ENCODE measurements at places on chromosomes 16 and 17.

DNA sequence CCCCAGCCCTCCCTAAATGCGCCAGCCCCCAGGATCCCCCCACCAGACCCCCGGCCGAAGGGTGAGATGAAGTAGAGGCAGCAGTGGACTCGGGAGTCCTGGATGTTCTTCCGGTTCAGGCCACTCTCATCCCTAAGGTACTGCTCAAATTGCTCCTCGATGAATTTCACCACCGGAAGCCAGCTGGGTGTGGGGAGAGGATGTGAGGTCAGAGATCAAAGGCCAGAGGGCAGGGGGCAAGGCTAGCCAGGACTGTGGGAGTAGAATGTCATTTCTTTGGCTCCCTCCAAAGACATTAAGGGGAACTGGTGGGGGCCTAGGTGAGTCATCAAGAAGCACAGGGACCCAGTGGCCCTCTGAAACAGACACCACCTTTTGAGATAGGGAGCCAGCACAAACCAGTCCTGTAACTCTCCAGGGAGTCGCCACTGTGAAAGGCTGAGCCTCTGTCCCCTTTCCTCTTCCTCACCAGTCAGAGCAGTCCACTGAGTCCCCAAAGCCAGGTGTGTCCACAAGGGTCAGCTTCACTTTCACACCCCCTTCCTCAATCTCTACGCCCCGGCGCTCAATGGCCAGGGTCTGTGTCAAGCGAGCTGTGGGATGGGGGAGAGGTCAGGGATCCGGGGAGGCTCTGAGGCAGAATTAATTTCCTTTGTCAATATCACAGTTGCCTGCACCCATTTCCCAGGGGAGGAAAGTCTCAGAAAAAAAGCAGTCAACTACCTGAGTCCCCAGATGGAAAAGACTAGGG, 895 bp downstream of the SEPTIN1 start:
- DNase-seq = no peak

DNA sequence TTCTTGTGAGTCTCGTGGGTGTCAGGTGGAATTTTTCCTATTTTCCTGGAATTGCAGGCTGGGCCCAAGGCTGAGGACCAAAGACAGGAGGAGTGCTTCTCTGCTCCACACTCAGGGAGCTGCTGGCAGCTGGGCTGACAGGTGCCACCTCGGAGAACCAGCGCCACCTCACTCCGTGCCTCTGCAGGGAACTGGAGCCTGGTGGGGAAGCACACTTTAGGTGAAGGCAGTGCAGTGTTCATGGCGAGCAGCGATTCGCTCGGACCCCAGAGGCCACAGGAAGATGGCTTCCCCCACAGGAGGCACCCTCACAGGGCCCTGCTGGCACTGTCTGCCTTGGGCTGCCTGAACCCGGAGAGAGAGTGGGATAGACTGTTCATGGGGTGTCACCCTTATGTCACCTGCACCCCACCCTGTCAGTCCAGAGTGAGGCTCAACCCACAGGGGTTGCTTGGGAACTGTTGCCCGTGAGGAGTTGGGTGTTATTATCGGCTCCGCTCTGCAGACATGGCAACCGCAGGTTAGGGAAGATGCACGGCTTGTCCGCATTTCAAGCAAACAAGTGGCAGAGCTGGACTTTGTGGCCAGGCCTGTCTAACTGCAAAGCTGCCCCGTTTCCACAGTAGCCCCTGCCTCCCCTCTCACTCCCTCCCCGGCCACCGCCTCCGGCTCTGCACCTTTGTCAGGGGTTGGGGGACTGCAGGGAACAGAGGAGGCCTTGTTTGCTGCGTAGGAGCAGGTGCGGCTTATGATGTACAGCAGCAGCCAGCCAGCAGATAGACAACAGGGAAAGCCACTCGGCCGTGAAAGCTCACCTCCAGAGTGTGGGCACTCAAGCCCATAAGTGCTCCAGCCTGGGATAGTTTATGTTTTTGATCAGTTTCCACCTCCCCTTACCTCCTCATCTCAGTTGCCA, 15.5 kb downstream of the TBC1D24 start:
- DNase-seq = no peak

DNA sequence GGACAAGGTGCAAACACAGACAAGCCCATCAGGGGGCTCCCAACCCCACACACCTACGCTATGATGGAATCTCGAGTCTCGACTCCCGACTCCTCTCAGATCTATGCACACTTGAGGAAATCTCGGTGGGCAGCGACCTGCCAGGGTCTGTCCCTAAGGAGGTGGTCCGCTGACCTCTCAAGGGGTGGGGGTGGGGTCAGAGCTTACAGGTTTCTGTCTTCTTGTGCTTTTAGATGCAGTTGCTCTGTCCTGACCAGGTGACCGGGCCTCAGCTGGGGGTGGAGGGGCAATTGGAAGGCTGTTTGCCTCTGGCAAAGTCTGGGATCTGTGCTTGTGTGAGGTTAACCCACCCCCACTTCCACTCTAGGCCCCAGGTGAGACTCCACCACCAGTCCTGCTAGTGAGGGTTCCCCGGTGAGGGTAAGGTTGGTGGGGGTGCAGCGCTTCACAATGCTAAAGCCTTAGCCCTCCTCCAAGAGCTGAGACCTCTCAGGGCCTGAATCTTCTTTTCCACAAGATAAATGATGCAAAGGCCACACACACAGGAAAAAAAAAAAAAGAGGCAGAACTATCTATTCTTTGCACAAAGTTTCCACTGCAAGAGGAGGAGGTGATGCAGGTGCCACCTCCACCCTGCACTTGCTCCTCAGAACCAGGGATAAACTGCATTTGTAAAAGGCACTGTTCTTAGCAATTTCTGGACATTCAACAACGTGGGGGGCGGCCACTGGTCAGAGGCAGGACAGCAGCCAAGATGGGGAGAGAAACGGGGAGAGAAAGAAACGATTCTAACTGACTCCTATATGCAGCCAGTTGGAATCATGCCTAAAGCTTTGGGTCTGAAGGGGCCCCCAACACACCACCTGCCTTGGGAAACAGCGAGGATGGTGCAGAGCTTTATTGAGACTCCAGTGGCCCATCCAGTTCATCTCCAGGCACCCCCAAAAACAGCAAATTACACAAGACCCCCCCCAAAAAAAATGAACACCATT, 4.1 kb downstream of the CISD3 start:
- no peak for DNase-seq

DNA sequence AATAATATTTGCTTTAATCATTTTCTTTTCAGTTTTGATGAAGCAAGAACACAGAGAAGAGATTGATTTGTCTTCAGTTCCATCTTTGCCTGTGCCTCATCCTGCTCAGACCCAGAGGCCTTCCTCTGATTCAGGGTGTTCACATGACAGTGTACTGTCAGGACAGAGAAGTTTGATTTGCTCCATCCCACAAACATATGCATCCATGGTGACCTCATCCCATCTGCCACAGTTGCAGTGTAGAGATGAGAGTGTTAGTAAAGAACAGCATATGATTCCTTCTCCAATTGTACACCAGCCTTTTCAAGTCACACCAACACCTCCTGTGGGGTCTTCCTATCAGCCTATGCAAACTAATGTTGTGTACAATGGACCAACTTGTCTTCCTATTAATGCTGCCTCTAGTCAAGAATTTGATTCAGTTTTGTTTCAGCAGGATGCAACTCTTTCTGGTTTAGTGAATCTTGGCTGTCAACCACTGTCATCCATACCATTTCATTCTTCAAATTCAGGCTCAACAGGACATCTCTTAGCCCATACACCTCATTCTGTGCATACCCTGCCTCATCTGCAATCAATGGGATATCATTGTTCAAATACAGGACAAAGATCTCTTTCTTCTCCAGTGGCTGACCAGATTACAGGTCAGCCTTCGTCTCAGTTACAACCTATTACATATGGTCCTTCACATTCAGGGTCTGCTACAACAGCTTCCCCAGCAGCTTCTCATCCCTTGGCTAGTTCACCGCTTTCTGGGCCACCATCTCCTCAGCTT, 45.0 kb downstream of the ESRP2 start:
- no peak for DNase-seq

DNA sequence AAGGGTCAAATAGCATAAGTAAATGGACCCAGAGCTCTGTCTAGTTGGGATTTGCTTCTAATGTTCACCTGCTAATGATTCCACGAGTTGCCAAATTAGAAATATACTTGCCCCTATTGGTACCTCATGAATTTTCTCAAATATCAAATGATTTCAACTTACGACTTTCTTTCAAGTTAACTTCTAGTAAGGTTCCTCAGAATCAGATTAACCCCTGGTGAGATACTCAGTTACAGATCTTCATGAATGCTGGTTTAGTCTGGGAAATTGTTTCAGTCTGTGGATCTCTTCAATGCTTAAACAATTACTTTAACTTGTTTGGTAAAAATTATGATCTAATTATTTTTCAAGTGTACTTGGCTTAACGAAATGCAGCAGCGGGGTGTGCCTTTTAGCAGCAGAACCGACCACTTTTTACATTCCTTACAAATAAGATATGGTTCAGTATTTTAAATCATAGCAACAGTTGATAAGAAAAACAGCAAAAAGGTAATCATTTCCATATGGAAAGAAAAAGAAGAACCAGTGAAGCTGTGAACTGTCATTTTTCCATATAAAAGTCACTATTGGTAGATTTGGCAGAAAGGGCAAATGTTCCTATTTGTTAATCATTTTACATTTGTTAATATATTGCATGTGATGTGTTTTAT, 34.5 kb downstream of the TUBD1 start:
- no peak for DNase-seq

- DNase-seq = no peak
These were observed 12.4 kb downstream of the SLC47A2 start for GRCh38 chr17:19703828-19704613.

DNA sequence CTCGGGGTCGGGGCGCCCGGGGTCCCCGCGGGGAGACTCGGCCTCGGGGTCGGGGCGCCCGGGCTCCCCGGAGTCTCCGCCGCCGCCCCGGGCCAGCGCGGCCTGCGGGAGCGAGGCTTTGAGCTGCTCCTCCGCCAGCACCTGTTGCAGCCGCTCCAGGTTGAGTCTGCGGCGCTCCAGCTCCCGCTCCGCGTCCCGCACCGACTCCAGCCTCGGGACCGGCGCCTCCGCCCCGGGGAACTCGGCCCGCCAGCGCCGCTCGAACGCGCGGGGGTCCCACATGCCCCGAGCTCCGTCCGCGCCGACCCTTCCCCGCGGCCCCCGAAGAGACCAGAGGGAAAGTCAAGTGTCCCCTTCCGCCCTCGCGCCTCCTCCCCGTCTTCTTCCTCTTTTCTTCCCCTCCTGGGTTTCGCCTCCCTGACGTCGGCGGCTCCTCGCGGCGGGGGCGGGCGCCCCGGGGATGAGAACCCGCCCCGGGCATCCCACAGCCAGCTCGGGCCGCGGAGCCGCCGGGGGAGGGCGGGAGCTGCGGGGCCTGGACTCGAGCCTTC, 40.8 kb upstream of the BHLHA9 start:
- no peak for DNase-seq

- no peak for DNase-seq
These were observed 61.4 kb downstream of the ZNF18 start for GRCh38 chr17:11935734-11936406.

DNA sequence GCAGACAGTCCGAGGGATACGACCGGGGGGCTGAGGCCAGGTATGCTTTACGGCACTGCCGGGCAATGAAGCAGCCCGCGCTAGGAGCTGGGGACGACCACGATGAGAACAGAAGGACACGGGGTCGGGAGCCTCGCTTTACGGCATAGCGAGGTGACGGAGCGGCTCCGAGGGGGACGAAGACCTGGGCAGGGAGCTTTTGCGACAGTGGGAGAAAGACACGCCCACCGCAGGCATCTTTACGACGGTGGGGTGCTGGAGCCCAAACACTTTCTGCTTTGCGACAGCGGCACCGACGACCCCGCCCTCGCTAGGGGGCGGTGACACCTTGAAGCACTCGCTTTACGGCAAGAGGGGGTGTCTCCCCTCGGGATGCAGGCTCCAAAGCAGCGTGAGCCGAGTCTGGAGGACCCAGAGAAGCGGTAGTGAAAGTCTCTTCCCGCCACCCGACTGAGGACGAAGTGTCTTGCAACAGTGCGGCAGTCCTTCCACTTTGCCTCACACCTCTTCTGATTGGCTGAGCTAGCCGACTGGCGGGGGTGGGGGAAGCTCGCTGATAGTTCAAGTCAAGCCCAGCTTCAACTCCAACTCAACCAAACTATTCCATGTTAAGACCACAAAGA, 350 bp upstream of the NEURL4 start:
- peak; percentile 93 for DNase-seq

- no peak for DNase-seq
These were observed 40.7 kb downstream of the SNX20 start for GRCh38 chr16:50640391-50640790.

- DNase-seq = no peak
These were observed 55.9 kb downstream of the C17orf67 start for GRCh38 chr17:56777859-56778258.

DNA sequence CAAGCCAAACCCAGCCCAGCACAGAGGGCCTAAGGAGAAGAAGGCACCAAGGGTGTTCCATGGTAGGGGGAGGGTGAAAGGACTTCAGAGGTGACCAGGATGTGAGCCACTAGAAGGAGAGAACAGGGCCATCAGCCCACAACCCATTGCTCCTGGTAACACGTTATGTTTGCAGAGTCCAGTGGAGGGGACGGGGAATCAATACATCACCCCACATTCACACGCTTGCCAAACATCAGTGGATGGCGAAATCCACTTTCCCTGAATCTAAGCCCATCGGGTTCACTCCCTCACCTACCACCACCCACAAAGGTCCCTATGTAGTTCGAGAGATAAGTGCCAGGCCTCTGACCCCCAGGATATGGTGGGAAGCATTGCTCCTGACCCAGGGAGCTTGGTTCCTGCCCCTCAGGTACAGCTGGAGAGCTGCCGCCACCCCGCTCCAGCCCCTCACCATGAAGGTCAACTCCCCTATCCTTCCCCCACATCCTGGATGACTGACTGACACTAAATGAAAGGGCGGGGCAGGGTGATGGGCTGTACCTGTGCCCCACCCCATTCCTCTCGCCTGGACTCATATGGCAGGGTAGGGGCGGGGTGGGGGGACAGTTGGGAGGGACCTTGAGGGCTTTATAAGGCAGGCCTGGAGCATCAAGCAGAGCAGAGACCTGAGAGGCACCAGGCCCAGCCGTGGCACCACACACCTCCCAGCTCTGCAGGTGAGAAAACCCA, at the start of gene GAST:
TSS of gene GAST (plus strand) at position 663 of the 732 bp plus-strand sequence. CDS start 3,106 bp downstream, outside the sequence.
- DNase-seq = no peak

DNA sequence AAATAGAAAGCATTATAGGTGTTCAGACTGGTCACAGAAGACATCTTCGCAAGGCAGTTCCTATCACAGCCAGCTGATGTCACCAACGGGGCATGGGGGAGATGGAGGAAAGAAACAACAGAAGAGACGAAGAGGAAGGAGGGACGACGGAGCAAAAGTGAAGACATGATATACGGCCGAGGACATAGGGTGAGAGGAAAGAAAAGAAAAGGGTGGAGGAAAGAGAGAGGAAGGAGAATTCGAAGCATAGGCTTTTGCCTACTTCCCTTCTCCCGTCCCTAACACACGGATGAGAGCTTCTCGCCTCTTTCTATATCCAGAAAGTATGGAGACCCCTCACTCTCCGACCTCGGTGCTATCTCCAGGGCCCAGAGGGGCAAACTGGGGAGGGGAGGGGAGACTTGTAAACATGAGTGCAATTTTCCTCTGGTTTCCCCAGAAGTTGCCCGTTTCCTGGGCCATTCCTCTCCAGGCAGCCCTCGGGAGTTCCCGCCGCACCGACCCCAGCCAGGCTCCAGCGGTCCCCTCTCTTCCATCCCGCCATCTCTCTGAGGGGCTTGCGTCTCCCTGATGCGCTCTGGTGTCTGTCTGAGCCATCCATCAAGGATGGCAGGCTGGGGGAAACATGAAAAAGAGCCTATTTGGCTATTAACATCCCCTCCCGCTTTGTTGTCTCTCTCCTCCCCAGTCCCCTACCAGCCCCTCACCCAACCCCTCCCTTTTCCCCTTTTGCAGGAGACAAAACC, 26.0 kb downstream of the COPZ2 start:
- DNase-seq = peak; percentile 67

GRCh38 chr16:64870859-64871258, 251.0 kb downstream of the CDH11 start:
- DNase-seq = no peak

Data from NCI-H1436 treated with DMSO at 0.1 percent for 48 hours (cell line).